ENCODE measurements at places on chromosomes 12 and 14.

DNA sequence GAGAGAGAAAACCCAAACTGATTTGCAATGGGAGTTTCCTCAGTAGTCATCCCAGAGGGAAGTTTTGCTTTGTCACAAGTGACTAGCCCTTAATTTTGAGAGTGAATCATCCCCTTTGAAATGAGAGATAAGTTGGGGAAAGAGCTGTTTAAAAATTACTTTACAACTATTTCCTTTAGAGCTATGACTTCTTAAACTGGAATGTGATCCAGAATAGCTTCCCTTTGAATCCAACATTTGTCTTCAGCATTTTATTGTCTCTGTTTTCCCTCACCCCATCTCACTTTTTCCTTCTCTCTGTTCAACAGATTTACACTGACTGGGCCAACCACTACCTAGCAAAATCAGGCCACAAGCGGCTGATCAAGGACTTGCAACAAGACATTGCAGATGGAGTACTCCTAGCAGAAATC is 109.3 kb downstream of the NAV3 start:
- no peak for DNase-seq

DNA sequence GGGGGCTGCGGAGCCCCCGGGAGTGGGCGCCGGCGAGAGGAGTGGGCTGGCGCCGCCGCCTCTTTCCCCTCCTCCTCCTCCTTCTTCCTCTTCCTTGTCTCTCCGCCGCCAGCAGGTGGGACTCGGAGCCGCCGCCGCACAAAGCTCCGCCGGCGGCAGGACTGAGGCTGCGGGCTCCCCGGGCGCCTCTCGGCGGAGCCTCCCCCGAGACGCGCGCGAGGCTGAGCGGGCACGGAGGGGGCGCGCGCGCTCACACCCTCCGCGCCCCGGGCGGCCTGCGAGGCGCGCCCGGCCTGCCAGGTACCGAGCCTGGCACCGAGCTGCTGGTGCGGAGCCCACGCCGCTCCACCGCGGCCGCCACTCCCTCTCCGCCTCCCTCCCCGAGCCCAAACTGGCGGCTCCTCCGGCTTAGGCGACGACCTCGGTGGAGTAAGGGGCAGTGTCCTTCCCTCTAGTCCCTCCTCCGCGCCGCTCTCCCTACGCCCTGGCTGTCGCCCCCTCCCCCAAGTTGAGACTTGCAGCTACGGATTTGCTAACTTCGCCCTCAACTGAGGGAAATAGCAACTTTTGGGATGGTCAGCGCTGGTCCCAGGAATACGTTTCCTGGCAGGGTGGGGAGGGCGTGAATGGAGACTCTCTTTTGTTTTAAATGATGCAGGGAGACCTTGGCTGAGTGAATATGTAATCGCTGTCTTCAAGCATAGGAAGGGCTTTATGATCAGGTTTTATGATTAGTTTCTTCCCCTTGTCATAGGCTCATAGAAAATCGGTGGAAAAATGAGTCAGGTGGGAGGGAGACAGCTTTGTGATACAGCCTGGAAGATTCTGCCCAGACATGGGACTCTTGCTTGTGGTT is 199.5 kb upstream of the CAND1 start:
- DNase-seq: peak; percentile 22

DNA sequence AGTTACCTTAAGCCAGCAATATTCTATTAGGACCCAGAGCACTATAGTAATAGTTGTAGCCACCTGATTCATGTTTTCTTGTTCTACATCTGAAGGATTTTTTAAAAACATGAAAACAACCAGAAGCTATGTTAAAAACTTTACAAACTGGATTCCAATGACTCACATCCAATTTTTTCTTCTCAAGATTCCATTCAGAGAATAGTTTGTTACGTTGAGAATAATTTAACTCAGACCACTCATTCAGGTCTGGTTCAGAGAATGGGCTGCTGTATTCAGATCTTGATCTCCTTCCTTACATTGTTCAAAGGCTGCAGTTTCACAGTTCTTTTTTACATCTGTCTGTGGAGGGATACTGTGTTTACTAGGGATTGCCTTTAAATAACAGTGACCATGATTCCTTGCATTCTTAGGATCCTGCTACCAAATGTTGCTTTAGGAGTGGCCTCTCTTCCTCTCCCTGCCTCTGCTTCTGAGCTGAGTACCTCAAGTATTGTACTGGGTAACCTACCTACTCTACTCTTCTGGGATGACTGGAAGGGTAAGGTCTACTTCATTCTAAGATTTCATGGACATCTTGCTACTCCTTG is 448.0 kb upstream of the FBXO33 start:
- no peak for DNase-seq

- DNase-seq: no peak
Measured at GRCh38 chr12:120597861-120598260, 16.7 kb upstream of the POP5 start.

GRCh38 chr12:12008232-12008850 is 62.4 kb upstream of the BCL2L14 start:
- no peak for DNase-seq

GRCh38 chr12:46108721-46109120 is 118.3 kb upstream of the SCAF11 start:
- no peak for DNase-seq

DNA sequence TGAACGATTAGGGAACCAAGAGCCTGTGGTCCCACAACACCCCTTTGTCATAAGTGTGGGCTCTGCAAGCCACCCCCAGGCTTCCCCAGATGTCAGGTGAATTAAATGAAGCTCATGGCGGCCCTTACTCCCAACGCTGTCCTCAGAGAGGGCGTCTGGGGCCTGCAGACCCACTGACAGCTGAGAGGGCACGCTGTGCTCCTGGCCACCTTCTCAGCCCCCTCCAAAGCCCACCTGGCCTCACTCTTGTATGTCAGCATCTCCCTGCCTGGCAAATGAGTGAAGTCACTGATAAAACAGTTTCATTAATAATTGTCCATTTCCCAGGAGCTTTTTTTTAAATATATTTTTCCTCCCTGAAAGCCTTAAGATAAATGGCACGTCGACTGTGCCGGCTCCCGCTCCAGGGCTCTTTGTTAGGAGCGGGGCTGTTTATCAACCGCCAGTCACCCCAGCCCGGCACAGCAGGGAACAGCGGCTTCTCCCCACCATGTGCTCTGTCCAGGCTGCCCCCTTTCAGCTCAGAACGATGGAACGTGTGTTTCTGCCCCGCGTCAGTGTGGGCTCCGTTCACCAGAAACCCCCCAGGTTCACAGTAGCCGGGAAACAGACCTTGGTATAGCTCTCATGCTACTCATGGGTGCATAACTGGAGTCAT is 94.7 kb upstream of the SFSWAP start:
- no peak for DNase-seq

DNA sequence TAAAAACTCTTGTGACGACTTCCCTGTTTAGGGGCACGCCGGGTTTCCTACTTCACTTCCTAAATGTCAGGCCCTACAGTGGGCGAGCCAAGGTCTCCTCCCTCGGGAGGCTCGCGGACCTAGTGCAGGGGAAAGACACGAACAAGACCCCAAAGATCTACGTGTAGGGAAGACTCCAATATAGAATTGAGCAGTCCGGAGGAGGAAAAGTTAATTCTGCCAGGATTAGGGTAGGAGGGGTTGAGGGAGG is 564 bp downstream of the ATXN3 start:
- DNase-seq: no peak

- no peak for DNase-seq
Measured at GRCh38 chr12:130579231-130579630, 136.9 kb downstream of the RIMBP2 start.

- DNase-seq: no peak
Measured at GRCh38 chr12:17017402-17017801, 411.4 kb upstream of the LMO3 start.

DNA sequence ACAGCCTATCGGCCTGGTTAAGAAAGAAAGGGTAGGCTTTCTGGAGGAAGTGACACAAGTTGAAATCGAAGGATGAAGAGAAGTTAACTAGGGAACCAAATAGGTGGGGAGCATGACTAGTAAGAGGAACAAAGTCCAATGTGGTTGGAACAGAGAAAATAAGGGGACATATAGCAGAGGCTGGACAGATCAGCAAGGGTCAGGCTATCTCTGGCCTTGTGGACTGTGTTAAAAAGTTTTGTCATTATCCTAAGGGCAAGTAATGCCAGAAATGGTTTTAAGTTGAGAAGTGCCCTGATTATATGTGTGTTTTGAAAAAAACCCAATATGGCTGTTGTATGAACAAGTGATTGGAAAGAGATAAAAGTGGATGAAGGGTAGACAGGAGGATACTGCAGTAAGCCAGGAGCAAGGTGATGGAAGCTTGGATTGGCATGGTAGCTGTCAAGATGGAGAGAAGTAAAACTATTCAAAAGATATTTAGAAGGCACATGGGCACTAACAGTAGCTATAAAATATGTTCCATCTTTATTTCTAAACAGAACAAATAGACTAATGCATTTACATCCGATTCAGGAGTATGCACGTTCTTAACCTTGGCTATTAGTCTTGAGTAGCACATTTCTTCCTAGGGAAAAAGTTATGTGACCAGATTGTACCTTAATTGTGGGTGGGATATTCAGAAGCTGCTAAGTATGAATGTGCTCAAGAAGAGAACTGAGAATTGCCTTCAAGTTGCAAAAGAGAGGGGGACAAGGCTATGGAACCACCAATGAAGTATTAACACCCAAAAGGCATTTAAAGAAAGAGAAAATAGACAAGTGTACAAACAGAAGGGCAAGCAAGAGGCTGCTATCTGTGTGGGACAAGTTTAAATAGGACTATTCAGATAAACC is 46.8 kb upstream of the OR5AU1 start:
- DNase-seq: no peak

GRCh38 chr12:19181666-19182426 is 52.3 kb downstream of the PLEKHA5 start:
- no peak for DNase-seq

DNA sequence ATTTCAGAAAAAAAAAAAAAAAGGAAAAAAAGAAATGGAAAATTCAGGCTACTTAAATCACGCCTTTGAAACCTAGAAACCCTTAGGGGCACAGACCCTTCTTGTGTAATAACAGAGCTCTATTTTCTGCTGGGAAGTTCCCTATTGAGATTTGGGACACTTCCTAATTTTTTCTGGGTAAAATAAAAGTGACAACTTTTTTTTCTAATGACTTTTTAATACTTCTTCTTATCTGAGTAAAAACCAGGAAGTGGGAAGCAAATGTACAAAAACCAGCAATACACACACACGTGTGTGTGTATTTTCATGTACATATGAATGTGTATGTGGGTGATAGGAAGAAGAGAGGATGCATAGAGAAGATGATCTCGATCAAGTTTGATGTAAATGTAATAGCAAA is 35.8 kb downstream of the ETV6 start:
- DNase-seq: no peak

GRCh38 chr12:42469355-42470175 is 120.0 kb downstream of the PRICKLE1 start:
- DNase-seq: no peak

GRCh38 chr14:50037852-50038251 is 78.5 kb downstream of the VCPKMT start:
- DNase-seq: no peak

DNA sequence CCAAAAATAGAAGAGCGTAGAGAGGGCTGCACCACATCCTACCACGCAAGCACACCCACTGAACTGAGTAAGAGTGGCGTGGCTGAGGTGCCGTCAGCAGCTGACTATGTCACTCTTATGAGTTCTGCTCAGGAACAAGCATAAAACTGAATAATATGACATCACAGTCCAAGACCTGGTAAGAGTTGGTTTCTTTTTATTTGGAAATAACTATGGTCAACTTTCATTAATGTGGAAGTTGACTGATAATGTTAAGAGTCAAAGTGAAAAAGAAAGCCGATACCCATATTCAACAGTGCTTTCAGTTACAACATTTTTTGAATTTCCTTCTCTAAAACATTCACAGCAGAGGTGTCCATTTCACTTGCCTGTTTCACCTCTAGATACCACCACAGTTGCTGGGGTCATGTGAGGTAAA is 44.6 kb downstream of the GNS start:
- no peak for DNase-seq

DNA sequence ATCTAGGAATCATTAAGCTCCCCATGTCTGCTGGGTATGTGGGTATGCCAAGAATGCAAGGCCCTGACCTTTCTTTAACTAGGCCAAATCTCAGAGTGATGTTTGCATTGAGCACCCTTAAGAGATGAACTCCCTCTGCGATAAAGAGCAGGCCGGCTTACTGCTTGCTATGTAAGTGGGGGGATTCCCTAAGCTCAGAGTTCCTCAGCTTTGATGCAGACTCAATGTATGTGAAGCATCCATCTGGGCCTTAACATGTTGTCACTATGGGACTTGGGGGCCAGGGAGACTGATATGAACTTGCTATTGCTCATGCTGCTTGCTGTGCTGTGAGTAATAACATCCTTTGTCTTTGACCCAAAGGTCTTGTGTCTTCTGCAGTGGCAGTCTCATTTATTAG is 149.7 kb downstream of the C12orf75 start:
- DNase-seq: no peak

DNA sequence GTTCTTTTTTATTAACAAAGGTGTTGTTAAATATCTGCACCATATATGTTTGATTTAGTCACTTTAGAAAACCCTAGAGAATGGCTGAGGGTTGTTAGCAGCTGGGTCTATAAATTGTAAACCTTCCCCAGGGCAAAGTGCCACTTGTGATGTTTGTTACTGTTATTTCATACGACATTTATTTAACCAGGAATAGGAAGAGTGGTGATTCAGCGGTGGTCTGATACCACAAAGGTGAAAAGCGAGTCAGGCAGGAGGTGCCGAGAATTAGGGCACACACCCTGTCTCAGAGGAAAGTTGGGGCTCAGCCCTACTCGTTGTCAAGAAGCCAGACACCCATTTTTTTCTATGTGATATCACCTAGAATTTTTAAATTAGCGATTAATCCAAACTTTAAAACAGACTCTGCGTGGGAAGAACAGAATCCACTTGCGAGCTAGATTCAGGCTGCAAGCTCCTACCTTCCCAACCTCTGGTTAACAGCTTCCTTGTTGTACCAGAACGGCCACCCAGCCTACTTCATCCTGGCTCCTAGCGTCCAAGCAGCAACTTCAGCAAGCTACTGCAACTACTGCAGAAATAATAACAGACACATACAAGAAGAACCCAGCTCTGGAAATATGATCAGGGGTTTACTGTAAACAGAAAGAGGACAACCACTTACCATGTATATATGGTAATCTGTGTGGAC is 126.7 kb downstream of the TMEM132D start:
- no peak for DNase-seq

DNA sequence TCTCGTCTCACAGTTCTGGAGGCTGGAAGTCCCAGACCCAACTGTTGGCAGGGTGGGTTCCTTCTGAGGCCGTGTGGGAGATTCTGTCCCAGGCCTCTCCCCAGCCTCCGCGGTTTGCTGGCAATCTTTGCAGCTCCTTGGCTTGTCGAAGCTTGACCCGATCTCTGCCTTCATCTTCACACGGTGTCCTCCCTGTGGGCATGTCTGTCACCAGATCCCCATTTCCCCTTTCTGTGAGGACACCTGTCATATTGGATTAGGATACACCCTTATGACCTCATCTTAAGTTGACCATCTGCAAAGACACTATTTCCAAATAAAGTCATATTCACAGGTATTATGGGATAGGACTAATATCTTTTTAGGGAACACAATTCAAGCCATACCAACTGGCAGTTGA is 22.6 kb upstream of the LRP1-AS start:
- DNase-seq: no peak

GRCh38 chr12:53380794-53381730 is 1.1 kb downstream of the SP1 start:
- peak; percentile 82 for DNase-seq

- no peak for DNase-seq
Measured at GRCh38 chr12:112349431-112349830, 32.8 kb downstream of the HECTD4 start.

All from posterior cingulate gyrus (tissue), 11 donors.